Activated CD8-positive, alpha-beta memory T cell treated with anti-CD3 and anti-CD28 coated beads for 1 hour (primary cell): ENCODE measurements at places on chromosomes 1 and 21.

DNA sequence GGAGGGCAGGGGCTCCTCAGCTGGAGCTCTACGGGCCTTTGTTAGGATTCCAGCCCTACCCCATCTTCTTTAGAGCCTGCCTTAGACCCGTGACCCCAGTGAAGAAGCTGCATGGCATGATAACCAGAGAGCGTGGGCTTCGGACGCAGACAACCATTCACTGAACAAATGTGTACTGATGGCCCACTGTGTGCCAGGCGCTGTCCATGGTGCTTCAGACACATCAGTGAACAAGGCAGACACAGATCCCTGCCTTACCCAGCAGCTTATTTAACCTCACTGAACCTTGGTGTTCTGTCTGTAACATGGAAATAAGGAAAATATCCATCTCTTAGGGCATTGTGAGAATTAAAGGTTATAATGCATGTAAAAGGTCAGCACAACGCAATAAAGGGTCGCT is 9.5 kb downstream of the CHIT1 start:
- no peak for DNase-seq

- no peak for DNase-seq
These were observed 111.9 kb upstream of the C21orf91 start for GRCh38 chr21:17931080-17931479.

DNA sequence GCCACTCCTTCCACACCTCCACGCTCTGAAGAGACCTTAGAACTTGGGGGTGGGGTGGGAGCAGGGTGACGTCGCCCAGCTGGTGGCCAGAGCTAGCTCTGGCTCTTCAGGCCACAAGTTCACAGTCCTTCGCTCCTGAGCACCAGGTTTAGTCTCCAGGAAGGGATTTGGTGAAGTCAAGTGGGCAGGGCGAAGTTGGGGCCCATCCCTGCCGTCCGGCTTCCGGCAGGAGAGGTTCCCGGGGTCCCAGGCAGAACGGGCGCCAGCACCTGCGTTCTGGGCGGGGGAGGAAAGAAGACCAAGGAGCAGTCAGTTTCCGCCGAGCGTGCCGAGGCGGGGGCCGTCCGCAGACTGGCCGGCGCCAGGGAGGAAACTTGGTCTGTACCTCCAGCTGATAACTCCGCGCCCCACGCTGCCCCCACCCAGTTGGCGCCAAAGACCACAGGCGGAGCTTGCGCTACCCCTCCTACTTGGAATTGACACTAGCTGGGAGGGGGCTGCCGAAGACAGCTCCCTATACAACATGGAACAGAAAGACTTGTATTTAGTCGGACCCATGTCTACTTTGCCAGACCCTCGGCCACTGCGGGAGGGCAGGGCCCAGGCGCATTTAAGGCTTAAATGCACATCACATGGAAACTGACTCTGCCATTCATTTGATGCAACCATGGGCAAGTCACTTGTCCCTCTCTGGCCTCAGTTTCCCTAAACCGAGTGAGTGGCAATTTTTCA is 995 bp downstream of the ID3 start:
- no peak for DNase-seq

DNA sequence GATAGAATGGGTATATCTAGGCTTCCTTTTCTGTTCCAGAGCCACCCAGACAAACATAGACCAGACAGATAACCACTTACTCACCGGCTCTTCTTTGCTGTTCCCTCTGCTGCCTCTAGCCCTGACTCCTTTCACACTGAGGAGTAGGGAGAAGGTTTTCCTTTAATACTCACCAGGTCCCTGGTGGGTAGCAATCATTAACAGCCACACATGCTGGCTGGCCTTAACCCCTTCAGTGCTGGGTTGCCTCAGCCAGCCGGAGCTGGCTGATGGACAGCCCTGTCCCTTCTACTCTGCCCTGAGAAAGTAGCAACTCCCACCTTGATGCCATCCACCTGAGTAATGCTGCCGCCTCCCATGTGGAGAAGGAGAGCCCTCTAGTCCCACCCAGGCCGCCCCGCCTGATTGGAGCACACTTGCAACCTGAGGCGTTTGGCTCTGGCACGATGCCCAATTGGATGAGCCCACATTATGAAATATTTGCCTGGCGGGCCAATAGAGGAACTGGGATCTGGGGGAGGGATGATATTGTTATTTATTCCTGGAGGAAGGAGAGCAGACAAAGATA is 71.6 kb downstream of the PLEKHA6 start:
- no peak for DNase-seq

GRCh38 chr1:1629430-1630190 is 2.4 kb upstream of the MMP23B start:
- DNase-seq: peak; percentile 60

DNA sequence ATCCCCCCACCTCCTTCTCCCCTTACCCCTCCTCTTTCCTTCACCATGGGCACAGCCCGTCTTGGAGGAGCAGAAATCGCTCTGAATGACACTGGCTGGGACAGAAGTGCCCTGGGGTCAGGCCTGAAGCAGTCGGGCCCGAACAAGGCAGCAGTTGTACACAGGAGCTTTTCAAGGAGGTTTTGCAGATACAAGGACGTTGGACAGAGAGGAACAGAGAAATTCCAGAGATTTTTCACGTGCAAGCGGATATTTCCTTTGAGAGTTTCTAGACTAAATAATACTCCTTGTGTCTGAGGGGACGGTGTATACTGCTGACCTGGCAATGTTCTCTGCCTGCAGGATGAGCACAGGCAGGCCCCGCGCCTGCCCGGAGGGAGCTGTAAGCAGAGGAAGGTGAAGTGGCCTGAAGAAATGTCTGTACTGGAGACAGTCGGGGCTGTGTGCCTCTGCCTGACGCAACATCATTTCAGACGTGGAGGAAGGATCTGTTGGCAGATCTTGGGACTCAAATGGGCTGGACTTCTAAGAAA is 95.3 kb upstream of the SLC25A33 start:
- DNase-seq: no peak

DNA sequence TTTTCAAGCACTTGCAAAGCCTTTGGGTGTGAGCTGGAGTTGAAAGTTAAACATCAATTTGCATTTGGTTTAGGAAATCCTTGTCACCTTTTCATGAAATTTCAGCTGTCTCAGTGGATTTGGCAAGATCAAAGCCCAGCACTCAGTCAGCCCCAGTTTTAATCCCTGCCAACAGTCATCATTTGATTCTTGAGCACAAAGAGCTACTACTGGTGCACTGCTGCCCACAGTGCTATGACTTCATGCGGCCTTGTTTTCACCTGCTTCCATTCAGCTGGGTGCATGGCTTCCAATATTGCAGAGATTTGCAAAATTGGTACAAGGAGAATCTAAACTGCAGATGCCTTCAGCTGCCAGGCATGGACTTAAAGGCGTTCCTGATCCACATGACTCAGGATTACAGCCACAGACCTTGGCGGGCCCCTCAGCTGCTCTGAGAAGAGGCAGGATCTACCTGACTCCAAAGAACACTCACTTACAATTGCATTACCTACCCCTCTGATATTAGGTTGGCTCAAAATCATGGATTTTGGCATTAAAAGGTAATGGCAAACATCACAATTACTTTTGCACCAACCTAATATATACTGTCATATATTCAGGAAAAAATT is 259.1 kb downstream of the DSCAM start:
- no peak for DNase-seq

DNA sequence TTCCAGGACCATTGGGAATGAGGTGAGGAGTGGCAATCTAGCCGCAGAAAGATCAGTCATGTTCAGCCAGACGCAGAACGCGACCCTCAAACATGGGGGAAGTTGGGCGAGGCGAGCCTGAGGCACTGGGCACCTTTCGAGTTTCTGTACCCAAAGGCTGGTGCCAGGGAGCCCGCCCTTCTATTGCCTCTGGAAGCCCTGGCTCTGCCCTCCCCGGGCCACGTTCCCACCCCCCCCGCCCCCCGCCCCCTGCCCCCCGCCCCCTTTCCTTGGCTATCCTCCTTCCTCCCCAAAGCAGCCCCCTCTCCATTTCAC is 2.2 kb upstream of the ZBTB7B start:
- DNase-seq: no peak

DNA sequence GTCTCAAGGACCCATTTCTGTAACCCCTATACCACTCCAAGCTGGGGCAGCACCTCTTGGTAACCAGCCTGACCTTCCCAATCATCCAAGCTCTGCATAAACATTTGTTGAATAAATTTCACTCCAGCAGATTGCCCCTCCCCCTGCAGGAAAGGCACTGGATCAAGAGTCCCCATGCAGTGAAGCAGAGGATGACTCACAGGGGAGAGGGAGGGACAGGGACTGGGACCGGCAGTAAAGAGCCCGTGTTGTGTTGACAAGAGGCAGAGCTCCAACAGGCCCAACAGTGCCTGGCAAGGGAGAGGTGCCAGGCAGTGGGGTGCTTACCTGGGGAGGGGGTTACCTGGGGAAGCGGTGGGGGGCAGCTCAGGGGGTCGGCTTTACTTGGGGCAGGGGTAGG is 32.3 kb downstream of the SLC9A1 start:
- DNase-seq: no peak

- DNase-seq: no peak
These were observed 98.0 kb downstream of the LMO4 start for GRCh38 chr1:87426463-87427249.

- no peak for DNase-seq
These were observed 65.2 kb downstream of the SYT2 start for GRCh38 chr1:202645097-202645476.

GRCh38 chr1:20187103-20187812 is 940 bp upstream of the PLA2G2C start:
- no peak for DNase-seq

GRCh38 chr21:14114251-14114650 is 96.5 kb downstream of the LIPI start:
- DNase-seq: no peak

GRCh38 chr1:4916610-4917009 is 262.2 kb downstream of the AJAP1 start:
- no peak for DNase-seq

- DNase-seq: no peak
These were observed 28.4 kb upstream of the NPPB start for GRCh38 chr1:11886986-11887665.

DNA sequence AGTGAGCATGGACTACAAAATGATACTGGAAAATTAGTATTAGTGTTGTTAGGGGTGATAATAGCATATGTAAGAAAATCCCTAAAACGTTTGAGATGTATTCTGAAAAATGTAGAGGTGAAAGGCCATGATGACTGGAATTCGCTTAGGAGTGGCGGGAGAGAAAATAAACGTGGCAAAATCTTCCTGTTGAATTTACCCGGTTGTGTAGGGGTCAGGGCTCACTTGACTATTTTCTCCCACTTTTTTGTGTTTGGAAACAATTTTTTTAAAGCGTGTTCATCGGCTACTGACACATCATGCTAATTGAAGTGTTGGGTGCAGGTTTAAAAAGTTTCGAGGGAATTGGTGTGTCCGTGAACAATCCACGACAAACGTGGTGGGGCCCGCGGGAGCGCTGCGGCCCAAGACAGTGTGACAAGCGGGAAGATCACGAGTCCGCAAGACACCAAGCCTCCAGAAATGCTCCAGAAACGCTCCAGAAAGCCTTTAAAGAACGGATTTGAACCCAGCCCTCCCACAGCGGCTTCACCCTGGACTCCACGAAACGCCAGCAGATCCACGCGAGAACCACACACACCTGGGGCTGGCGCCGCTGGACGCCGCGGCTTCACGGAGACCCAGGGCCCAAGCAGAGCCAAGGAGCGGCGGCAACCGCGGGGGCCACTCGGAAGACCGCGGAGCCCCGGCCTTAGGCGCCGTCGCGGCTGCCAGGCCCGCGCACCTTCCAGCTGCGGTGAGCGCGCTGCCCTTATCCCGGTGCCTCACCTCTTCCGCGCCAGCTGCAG is 573 bp downstream of the PSMG1 start:
- peak; percentile 3 for DNase-seq

DNA sequence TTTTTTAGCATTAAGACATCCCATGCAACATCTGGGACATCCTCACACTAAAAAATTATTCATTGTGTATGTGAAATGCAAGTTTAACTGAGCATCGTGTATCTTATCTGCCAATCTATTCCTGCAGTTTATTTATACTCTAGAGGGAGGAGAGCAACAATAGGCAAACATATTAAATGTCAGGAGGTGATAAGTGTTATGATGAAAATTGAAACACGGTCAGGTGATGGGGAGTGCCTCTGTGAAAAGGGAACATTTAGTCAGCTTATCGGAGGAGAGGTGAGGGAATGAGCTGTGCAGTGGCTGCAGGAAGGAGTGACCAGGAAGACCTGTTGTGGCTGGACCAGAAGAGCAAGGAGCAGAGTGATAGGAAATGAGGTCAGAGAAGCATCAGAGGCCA is 775 bp upstream of the EFCAB14 start:
- DNase-seq: no peak

DNA sequence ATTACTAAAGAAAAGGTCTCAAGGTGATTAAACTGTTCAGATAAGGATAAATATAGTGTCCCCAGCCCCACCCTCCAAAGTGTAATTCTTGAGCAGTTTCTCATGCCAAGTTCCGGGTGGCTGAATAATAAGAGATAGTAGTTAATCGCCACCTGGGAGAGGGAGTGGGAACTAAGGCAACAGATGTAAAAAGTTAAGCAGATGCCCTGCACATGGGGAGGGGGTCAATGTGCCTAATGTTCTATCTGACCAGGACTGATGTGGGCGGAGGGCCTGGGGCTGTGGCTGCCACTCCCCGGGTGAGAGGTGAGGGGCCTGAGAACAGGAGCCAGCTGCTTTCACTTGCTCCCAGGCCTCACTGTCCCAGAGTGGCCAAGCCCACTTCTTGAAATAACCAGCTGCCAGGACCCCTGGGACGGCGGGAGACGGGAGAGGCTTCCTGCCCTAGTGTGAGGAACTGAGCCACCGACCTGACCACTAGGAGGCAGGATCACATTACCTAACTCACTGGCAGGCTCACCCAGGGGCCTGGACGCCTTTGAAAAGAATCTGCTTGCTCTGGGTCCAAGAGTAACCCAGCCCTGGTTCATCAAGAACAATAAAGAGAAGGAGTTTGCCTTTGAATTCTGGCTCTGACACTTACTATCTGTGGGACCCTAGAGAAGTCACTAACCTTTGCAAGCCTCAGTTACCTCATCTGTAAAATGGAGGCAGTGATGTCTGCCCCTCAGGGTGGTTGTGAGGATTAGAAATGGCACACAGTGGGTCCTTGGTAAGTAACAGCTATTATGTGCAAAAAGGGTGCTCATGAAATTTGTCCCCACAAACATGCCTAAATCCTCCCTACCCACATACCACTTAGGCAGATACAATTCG is 179.2 kb downstream of the ATG4C start:
- DNase-seq: no peak

DNA sequence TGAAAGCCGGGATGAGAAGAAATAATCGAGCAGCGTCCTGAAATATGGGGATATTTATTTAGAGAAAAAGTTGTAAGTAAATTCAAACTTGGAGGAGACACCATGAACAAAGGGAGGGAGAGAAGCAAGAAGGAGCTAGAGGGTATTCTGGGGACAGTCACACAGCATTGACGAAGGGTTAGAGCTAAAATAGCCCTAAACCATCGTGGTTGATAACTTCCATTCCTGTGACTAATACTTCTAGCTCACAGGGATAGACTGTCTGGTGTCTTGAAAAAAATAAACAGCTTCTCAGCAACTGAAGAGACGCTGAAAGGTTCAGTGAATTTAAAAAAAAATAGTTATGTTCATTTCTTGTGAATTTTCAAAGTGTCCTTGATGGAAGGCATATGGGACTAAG is 86.7 kb downstream of the LRRC53 start:
- no peak for DNase-seq

- no peak for DNase-seq
These were observed 994.6 kb upstream of the PRMT6 start for GRCh38 chr1:106061586-106062495.

GRCh38 chr1:33211972-33212371 is 30.1 kb upstream of the TRIM62 start:
- DNase-seq: no peak

- no peak for DNase-seq
These were observed 205.8 kb downstream of the SLC45A1 start for GRCh38 chr1:8523666-8524206.

- DNase-seq: no peak
These were observed 730.2 kb downstream of the LRRIQ3 start for GRCh38 chr1:73467731-73468130.
